ENCODE measurements at places on chromosomes 7 and 10. TPM values are rescaled to one million over a fixed set of nuclear protein-coding genes. Genes with fewer than 3 reads are reported as not detected.

Gene ATP6V1F
- total RNA-seq = 127 TPM

Gene GALNT17
- total RNA-seq = not detected

Gene MBL2
- total RNA-seq = not detected

Gene EGR2
- total RNA-seq = 52.1 TPM

Gene KLF14
- not detected for total RNA-seq

Gene SMNDC1
- 56.9 TPM for total RNA-seq

Gene SRGN
- total RNA-seq = 264 TPM

Gene FANK1
- 1.1 TPM for total RNA-seq

Gene ANXA8L1
- not detected for total RNA-seq

Gene SMKR1
- 4.1 TPM for total RNA-seq

Gene BTBD16
- total RNA-seq = not detected

- no peak for DNase-seq
These were observed 155.9 kb downstream of the ATE1 start for GRCh38 chr10:121771966-121772365.

- no peak for DNase-seq
These were observed 5.4 kb downstream of the ZC3HAV1 start for GRCh38 chr7:139104091-139104450.

- DNase-seq = no peak
These were observed 117.0 kb upstream of the AMPH start for GRCh38 chr7:38748056-38748610.

DNA sequence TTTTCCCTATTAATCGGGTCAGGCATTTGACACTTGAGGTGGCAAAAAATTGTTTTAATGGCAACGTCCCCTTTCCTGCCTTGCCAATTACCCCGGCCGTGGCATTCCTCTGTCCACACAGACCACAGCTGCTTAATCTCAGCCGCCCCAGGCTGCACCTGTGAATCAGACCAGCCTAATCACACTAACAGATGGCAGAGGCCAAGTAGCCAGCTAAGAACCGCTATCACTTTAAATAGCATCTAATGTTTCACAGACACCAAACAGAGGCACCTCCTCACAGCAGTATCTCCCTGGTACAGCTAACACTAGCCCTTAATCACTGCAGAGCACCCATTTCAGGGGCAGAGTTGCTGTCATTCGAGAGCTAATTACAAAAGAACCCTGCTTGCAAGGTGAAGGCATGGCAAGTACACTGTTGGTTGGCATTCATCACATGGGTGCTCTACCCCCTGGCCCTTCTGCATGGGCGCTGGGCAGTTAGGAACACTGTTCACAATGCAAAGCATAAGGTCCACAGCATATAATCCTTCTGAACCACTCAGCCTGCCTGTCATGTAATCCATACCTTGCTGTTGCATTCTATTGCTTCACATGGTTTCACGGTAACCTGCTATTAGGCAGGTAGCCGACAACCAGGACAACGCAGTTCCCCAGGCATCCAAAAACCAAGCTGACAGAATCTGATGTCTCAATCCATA is 38.8 kb downstream of the FGFR2 start:
- DNase-seq = no peak

DNA sequence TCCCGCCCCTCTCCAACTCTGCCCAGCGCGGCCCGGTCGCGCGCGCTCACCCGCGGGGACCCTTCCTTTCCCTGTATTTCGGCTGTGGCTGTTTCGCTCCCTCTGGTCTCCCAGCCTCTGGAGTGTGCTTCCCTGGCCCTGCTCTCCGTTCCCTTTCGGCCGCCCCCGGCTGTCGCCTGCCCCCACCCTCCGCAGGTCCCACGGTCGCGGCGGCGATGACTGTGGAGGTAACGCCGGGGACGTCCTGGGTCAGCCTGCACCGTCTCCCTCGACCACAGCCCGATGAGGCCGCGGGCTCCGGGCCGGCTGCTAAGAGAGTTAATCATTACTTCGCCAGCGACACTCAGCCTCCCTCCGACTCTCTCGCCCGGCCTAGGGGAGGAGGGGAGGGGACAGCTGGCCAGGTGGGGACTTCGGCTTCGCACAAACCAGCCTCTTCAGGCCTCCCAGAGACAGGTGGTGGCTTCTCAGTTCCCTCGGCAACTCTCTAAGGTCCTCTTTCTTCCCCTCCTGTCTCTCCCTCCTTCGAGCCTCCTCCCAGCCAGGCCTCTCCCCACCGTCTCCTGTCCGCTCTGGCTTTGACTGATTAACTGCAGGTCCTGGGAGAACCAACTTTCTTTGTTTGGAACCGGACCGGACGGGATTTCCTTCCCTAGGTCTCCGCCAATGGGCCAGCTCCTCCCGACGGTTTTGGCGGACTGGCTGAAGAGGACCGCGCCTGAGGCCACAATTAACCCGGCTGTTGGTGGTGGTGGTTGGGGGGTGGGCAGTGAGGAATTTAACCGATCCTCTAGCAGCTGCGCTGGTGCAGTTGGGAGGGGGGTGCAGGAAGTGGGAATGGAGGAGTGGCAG is 5.6 kb upstream of the PAX2 start:
- DNase-seq = no peak

GRCh38 chr7:123652406-123652805 is 3.3 kb upstream of the LMOD2 start:
- no peak for DNase-seq

- DNase-seq = no peak
These were observed 105.5 kb downstream of the TPST1 start for GRCh38 chr7:66310620-66311019.

DNA sequence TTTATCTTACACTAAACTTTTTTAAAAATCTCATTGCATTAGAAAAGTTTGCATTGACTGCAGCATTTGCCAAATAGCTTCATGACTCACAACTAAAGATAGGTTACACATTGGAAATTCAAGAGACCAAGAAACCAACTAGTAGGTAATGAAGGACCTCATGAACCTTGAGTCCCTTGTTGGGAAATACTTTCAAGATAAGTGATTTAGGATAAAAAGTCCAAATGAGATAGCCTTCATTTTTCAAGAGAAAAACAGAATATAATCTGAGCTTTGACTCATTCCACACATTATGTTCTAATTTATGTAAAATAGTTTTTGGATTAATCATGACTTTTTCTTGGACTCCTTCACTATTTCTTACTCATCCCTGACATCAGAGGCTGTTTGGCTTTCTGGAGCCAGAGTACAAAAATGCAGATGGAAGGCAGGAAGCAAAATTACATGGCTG is 13.1 kb upstream of the LIPF start:
- no peak for DNase-seq

GRCh38 chr7:4856336-4857057 is 5.3 kb downstream of the PAPOLB start:
- DNase-seq = no peak

GRCh38 chr7:51279391-51280023 is 37.1 kb downstream of the COBL start:
- DNase-seq = no peak

- no peak for DNase-seq
These were observed 692.6 kb downstream of the ZWINT start for GRCh38 chr10:55668326-55668922.

DNA sequence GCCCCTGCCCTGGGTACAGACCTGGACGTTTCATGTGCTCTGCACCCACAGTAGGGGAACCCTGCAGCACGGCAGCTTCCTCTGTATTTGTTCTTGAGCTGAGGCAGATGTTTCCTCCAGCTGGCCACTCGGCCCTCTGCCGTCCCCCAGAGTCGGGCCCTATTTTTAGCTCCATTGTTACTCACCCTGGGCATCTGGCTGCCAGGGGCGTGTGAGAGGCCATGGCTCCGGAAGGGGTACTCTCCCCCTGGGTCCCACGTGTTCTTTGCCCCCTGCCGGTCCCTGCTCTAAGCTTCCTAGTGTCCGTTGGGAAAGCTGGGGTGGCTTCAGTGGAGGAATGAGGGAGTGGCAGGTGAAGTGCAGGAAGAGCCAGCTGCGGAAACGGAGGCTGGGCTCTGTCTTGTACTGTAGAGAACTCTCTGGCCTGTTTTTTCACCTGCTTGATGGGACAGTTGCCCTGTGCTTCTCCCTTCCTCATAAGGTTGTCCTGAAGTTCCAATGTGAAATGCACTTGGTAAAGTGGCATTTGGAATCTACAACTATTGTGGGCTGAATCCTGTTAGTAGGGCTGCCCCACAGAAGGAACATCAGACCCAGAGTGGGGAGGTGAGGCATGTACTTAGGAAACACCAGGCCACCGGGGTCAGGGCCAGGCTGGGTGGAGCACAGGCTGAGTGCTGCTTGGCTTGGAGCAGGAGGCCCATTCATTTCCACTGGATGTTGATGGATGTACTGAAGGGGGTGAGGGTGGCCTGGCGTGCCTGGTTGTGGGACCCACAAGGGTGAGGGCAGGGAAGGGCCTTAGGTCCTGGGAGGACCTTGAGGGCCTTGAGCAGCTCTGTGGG is 30.6 kb downstream of the PALD1 start:
- DNase-seq = no peak

- no peak for DNase-seq
These were observed 57.1 kb downstream of the LSMEM1 start for GRCh38 chr7:112537822-112538387.

GRCh38 chr7:18503126-18503866 is 7.7 kb downstream of the HDAC9 start:
- no peak for DNase-seq

GRCh38 chr7:29565982-29566746 is 2.5 kb downstream of the PRR15 start:
- DNase-seq = peak; percentile 3

- DNase-seq = peak; percentile 25
These were observed 101.6 kb downstream of the NKX6-2 start for GRCh38 chr10:132684164-132684891.

DNA sequence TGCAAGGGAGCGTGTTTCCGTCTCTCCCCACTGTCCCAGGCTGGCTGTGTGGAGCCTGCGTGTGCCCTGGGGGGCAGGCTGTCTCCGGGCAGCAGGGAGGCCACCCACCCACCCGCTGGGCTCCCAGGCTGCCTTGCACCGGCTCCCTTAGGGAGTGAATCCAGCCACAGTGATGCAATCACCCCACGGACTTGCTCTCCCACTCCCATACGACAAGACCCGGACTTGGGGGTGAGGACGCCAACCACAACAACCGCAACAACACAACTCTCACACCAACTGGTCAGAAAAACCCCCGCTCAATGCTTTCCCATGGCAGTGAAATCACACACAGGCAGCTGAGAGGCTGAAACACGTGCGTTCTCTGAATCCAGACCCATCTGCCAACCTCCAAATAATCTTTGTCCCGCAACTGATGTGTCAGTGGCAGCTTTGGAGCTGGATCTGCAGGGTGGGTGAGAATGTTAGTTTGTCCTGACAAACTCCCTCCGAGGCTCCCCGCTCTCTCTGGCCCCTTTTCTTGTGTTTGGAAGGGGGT is 62.7 kb upstream of the DDC start:
- DNase-seq = no peak

DNA sequence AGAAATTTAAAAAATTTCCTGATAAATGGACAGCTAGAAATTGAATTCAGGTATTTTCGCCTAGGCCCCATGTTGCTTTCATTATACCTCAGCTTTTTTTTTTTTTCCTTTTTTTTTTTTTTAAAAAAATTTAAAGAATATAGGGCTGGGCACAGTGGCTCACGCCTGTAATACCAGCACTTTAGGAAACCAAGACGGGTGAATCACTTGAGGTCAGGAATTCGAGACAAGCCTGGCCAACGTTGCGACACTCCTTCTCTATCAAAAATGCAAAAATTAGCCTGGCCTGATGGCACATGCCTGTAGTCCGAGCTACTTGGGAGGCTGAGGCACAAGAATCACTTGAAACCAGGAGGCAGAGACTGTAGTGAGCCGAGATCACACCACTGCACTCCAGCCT is 334.0 kb downstream of the SORCS1 start:
- DNase-seq = no peak

DNA sequence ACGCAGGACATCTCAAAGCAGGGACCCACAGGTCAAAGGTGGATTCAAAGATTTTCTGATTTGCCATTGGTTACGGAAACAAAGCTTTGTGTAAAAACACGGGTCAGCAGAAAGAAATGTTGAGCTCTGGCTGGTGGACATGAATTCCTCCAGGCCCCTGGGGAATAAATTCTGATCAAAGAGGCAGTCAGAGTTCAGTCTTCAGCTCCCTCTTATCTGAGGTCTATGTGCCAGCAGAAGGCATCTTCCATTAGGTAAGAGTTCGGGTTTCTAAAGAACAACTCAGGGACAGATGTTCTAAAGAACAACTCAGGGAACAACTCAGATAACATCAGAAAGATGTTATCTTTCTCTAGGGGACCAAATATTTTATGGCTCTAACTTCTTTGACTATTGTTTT is 64.9 kb upstream of the PALS2 start:
- no peak for DNase-seq

DNA sequence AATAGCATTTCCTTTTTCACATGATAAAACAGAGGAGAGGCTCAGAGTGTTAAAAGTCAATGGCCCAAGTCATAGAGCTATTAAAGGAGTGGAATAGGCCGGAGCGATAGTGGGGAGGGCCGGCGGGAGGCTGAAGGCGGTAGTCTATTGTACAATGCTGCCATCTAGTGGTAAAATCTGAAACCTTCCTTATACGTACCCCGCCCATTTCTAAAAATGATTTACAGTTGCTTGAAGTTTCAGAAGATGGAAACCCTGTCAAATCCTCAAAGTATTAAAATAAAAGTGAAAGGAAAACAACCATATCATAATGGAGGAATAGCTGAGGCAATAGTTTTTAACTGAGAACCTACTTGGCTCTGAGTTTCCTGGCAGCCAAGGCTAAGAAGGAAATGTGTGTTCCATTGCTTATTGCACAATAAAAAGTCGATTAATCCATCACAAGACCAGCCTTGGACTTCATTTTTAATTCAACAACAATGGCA is 209.1 kb downstream of the CCSER2 start:
- peak; percentile 13 for DNase-seq

DNA sequence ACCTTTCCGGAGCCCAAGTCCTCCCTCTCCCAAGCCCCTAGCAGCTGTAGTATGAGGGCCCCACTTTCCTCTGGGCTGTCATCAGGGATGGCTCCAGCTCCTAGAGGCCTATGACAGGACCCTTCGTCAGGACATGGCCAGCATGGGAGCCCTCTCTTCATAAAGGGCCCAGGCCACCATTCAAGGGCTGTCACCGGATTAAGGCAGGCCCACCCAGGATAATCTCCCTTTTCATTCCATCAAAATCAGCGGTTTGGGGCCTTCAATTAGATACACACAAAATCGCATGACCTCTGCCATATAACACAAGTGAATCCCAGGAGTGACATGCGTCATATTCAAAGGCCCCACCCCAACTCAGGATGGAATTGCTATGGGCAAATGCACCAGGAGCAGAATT is 12.2 kb upstream of the GDF10 start:
- DNase-seq = no peak

DNA sequence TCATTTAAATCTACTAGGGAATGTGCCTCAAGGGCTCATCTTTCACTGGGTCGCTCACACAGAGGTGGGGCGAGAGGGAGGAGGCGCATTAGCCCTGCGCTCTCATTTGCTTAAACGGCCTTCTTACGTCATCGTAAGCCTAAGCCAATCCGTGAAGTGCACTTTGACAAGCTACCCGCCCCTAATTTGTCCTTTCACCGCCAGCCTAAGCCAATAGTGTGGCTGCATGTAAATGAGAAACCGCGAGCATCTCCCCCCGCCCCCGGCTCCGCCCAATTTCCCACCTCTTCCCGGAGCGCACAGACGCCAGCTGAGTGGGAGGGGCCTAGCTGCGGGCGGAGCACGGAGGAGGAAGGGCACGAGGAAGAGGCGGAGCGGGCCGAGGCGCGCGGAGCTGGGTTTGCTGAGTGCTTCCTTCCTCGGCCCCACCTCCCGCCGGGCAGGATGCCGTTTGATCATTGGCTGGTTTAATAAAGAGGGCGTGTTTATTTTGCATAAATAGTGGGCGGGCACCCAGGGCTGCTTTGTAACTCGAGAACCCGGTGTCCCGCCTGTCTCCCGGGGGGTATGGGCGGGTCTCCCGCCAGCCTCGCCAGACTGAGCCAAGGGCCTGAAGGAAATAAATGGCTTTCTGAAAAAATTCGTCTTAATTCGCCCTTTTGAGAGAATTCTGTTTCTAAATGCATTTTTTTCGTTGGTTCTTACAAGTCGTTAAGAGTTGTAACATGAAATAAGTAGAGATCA is 289.6 kb upstream of the NFE2L3 start:
- DNase-seq = peak; percentile 96

Measured in activated naive CD8-positive, alpha-beta T cell treated with anti-CD3 and anti-CD28 coated beads for 36 hours (primary cell).